ENCODE measurements at places on chromosomes 3 and 15.

GRCh38 chr3:179149406-179149867 is 1.3 kb downstream of the PIK3CA start:
- DNase-seq = peak; percentile 48

DNA sequence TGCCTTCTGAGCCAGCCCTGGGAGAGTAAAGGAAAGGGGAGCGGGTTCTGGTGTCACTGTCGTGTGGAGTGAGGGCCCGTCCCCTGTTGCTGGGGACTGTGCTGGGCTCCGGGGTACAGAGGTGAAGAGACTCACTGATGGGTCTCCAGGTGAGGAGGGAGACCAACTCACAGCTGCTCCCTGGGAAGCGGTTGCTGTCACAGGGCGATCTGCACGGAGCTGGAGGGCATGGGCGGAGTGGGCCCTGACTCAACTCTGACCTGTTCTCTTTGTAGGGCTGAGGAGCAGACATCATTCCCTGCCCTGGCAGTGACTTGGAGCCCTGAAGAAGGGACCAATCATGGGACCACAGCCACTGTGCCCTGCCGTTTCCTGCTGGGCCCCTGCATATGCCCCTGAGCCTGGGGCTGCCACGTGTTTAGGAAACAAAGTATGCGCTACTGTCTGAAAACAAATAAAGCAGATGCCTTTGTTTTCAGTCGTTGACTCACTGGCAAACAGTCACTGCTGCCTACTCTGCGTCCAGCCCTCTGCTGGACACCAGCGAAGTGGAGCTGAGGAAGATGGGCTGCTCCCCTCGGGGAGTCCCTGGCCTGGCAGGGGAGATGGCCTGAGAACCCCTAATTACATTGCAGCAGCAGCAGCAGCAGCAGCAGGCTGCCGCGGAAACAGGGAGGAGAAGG is 22.9 kb upstream of the PLXNA1 start:
- no peak for DNase-seq

DNA sequence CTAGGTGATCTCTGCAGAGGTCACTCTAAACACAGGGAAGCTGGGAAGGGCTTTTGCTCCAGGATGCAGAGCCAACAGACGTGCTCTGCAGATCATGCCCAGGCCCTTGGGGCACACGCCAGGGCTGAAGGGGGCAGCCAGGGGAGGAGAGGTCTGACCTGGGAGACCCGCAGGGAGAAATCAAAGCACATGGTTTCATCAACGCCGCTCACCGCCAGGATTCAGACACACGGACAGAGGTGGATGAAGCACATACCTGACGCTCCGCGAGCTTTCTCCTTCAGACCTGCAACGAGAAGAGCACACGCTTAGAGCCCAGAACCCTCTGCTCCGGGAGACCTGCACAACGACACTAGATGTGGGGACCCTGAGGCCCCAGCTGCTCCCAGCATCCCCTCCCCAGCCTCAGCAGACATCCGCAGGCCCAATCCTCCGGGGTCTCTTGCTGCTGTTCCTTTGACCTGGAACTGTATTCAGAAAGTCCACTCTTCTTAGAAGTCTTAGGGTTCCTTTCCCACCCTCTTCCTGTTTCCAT is 90.7 kb upstream of the IQSEC1 start:
- DNase-seq = no peak

GRCh38 chr15:78982736-78983135 is 37.9 kb upstream of the CTSH start:
- no peak for DNase-seq

DNA sequence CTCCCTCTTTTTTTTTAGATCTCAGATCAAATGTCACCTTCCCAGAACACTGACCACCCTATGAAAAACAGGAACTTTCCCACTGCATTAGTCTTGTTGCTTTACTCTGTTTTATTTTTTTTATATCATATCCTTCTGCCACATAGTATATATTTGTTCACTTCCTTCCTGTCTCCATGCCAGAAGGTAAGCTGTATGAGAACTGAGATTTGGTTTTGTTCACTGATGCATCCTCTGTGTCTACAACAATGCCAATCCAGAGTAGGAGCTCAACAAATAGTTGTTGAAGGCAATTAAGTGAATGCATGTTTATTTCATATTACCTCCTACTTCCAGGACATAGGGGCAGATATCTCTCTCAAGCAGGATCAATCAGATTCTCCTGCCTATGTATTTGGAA is 114.4 kb downstream of the TPRG1 start:
- no peak for DNase-seq

DNA sequence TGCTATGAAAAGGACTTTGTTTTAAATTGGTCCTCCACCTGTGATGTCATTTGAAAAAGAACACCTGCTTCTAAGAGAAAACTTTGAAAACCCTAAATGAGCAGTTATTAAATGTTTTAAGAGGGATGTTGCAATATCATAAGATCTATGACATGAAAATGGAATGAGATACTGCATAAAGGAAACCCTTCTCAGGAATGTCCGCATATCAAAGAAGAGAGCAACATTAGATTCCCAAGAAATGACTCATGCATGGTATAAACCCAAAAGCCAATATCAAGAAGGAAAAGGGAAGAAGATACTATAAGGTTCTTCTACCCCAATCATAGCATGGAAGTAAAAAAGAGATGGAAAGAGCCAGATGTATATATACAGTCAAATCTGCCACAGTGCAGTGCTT is 627.5 kb upstream of the LMCD1 start:
- DNase-seq = no peak

GRCh38 chr3:108862865-108863798 is 40.5 kb downstream of the TRAT1 start:
- peak; percentile 40 for DNase-seq

- no peak for DNase-seq
Measured at GRCh38 chr3:196210673-196211556, at the start of gene ZDHHC19. ZDHHC19 (minus strand) TSS chr3:196211400; CDS start chr3:196211315, 85 bp downstream.

GRCh38 chr15:74264081-74264501 is 28.0 kb downstream of the CCDC33 start:
- DNase-seq = no peak

- DNase-seq = no peak
Measured at GRCh38 chr3:37338500-37338899, 164.1 kb upstream of the LRRFIP2 start.

DNA sequence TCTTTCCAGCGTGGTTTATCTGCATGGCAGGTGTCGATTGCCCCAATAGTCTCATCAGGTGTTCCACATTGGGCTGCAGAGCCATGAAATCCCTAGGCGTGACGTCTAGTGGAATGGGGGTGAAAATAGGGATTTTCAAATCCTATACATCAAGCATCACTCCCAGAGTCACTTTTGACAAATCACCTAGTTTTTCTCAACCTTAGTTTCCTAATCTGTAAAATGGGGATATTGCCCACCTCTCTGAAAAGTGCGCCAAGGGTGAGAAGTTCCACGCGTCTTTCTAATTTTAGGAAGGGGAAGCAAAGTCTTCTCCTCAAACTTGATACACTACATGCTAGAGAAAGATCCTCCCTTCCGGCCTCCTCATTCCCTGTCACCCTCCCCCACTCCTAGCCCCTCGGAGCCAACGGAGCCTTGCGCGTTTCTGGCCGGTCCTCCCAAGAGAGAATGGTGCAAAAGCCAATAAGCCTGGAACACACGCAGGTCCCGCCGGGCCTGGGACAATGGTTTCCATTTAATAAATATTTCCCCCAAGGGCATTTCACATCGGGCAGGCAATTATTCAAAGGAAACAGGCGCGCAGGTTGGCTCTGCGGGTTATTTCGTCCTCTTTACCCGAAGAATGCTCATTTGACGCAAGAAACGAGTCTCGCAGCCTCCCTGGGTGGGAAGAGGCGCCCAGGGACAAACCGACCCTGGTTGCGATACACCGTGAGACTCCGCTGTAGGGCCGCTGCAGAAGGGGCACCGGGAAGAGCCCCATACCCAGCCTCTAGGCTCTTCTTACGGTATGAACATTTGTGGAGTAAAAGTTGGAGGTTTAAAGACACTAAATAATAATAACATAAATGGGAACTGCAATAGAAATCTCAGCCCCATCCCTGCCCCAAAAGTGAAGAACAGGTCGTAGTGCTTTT is 1.2 kb upstream of the SOX14 start:
- no peak for DNase-seq

DNA sequence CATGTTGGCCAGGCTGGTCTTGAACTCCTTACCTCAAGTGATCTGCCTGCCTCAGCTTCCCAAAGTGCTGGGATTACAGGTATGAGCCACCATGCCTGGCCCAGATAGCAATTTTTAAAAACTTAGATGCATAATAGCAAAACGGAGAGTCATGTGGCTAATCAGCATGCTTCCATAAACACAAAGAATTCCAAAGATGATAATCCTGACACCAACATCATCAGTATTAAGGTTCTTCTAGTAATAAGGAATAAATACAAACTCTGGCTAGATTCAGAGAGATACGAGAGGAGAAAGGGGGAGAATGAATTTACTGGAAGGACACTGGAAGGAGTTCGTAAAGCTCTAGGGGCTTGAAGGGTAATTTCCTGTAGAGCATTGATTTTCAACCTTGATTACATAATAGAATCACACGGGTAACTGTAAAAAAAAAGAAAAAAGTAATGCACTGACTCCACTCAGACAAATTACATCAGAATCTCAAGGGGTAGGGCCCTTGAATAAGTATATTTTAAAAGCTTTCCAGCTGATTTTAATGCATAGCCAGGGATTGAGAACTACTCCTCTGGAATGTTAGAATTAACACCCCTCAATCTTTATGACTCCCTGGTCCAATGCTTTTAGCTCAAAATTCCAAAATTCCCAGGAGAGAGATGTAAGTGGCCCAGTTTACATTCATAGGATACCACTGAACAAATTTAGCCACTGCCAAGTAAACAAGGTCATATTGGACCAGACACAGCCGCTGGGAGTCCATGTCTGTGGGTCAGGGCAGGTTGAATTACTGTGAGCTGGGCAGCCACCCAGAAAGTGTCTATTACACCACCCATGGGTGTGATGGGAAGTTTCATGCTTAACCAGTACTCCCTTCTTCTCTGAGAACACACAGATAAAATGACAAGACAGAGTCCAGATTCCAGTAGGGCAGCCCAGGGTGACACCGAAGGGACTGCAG is 243.9 kb downstream of the TBL1XR1 start:
- DNase-seq = no peak

GRCh38 chr3:132161608-132162007 is 126.8 kb upstream of the CPNE4 start:
- DNase-seq = no peak

- DNase-seq = no peak
Measured at GRCh38 chr3:54519493-54519892, 397.1 kb downstream of the CACNA2D3 start.

GRCh38 chr15:72585476-72586058 is 68.9 kb upstream of the GOLGA6B start:
- no peak for DNase-seq

GRCh38 chr15:60568914-60569391 is 90.0 kb upstream of the ICE2 start:
- peak; percentile 65 for DNase-seq

GRCh38 chr3:155352900-155353490 is 59.5 kb upstream of the STRIT1 start:
- DNase-seq = peak; percentile 17

DNA sequence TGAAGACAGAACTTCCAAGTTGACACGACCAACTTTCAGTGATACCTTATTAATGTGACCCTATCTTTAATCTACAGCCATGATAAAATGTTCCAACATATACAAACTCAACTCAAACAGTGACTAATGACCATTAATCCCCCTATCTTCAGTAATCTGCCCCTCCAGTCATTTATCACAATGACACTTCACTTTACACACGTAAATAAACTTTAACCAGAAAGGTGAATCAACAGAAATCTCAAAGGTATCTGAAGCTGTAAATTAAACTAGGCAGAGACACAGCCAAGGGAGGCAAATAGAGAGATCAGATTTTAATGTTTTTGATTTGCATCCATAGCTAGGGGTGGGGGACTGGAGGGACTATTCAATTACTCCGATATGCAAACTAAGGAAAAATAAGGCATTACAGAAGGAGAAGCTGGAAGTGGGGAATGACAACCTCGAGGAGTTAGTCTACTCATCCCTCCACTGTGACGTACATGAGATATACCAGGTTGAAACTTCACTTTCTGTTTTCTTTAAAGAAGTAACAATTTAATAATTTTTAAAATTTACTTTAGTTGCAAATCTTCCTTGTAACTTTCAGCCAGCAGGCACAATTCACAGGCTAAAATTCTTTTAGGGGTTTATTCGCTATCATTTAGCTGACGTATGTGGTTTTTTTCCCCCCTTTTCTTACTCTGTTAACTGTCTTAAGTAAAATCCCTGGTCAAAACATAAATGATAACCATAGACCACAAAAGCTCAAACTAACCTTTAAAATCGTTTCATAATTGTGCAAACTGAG is 751.0 kb downstream of the ROBO1 start:
- no peak for DNase-seq

- DNase-seq = no peak
Measured at GRCh38 chr15:62269504-62269903, 104.4 kb upstream of the C2CD4B start.

DNA sequence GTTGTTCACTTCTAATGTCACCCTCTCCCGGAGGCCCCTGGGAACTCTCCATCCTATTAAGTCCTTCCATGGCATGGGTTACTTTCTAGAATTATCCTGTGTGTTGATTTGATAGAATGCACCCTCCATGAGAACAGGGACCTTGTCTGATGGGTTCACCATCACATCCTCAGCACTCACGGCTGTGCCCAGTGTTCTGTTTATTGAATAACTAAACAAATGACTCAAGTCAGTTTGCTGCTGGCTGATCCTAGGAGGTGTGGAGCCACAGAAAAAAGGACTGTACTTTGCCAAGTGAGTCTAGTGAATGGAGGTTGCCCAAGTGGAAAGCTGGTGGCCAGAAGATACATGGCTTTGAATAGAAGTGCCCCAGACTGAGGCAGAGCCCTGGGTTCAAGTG is 48.5 kb upstream of the RAB6B start:
- DNase-seq = no peak

- no peak for DNase-seq
Measured at GRCh38 chr3:186466391-186466974, 77.7 kb downstream of the CRYGS start.

All from activated CD4-positive, alpha-beta T cell treated with anti-CD3 and anti-CD28 coated beads, Interleukin-2, Interleukin-4, amounts not matched to agents 100 ng/mL and 50 ng/mL, durations not matched to agents 16 hours and 8 hours (primary cell).